ENCODE measurements at places on chromosomes 12 and 14.
A peak's percentile ranks its signal among the peaks of the same experiment; 100 is the strongest.

- DNase-seq: no peak
Observed at GRCh38 chr12:125267114-125267513, 201.9 kb downstream of the AACS start.

GRCh38 chr12:20436316-20436715, 68.0 kb downstream of the PDE3A start:
- DNase-seq: no peak

- DNase-seq: no peak
Observed at GRCh38 chr14:53035336-53036210, 84.7 kb upstream of the FERMT2 start.

- no peak for DNase-seq
Observed at GRCh38 chr12:18926188-18926587, 188.3 kb downstream of the CAPZA3 start.

GRCh38 chr12:95838125-95838524, 20.6 kb upstream of the SNRPF start:
- DNase-seq: no peak

DNA sequence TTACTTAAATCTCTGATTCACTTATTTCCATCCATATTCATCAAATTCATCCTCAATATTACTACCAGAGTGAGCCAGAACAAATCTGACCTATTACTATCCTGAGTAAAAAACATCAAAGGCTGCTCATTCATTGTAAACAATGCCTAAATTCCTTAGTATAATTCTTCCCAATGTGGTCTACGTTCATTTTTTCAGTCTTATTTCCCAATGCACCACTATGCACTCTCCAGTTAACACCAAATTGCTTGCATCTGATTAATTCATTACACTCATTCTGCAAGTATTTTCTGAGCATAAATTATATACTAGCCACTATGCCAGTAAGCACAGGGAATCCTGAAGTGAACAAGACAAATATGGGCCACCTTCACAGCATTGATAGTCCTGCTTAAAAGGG, 110.0 kb downstream of the EPS8 start:
- no peak for DNase-seq

- DNase-seq: no peak
Observed at GRCh38 chr14:76133103-76133502, 18.6 kb upstream of the GPATCH2L start.

GRCh38 chr14:43141636-43142191, 1365.4 kb downstream of the FSCB start:
- DNase-seq: no peak

DNA sequence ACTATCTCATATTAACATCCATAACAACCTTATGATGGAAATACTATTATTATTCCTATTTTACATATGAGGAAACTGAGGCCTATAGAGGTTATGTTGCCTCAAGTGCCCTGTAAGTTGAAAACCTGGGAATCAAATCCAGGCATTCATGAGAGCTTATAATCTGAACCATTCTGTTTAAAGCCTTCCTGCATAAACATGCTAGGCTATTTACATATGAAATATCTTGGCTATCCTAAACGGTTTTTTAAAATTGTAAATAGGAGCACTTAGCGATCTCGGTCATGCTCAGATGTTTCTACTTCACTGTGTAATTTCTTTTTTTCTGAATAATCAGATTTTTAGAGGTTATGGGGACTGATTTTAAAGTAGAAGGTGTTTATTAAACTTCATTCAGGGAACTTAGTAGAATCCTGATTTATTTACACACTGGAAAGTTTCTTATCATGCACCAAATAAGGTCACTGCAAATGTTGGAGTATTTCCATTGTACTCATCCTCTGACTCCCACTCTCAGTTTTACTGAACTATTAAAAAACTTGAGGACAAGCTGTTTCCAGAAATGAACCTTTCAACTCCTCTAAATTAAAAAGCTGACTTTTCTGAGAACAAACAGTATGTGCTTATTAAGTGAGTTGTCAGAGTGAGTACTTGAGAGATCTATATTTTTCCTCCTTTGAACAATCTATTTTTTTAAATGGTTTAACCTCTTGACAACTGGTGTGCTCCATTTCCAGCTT, 141.7 kb downstream of the PIK3C2G start:
- DNase-seq: no peak

- no peak for DNase-seq
Observed at GRCh38 chr12:107512391-107512790, 173.2 kb upstream of the PWP1 start.

DNA sequence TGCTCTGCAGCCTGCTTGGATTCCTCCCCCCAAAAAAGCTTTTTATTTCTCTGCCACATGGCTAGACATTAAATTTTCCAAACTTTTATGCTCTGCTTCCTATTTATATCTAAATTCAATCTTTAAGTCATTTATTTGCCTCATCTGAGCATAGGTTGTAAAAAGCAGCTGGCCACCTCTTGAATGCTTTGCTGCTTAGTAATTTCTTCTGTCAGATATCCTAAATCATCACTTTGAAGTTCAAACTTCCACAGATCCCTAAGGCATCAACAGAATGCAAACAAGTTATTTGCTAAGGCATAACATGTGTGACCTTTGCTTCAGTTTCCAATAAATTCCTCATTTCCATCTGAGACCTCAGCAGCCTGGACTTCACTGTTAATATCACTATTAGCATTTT, 209.6 kb downstream of the FSCB start:
- no peak for DNase-seq

DNA sequence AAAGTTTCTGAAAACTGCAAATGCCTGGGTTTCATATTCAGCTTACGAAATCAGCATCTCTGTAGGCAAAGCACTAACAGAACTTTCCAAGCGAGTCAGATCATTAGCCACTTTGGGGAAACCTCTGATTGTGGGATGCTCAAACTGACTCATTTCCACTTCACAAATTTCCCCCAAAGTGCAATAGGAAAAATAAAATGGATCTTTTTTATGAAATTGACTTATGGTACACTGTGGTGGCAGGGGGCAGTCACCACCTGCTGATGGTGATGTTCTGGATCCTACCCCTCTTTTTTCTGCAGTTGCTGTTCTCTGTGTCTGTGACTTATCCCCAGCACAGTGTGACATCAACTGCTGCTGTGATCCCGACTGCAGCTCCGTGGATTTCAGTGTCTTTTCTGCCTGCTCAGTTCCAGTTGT, 5.6 kb downstream of the TCTN1 start:
- no peak for DNase-seq

DNA sequence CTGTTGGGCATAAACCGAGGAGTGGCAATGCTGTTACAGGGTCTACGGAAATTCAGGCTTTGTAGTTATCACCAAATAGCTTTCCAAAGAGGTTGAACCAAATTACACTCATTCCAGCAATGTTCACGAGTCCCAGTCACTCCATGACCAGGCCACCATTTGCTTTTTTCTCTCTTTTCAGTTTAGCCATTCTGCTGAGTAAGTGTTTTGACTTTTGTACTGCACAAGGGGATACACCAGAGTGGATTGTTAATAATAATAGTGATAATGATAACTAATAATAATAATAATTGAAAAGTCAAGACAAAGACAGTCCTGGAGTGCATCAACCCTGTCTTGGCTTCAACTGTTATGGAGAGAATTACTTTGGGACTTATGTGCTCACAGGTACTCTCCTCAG, 343.5 kb downstream of the AACS start:
- DNase-seq: no peak

GRCh38 chr14:30355431-30355913, 203.5 kb upstream of the G2E3 start:
- DNase-seq: no peak

DNA sequence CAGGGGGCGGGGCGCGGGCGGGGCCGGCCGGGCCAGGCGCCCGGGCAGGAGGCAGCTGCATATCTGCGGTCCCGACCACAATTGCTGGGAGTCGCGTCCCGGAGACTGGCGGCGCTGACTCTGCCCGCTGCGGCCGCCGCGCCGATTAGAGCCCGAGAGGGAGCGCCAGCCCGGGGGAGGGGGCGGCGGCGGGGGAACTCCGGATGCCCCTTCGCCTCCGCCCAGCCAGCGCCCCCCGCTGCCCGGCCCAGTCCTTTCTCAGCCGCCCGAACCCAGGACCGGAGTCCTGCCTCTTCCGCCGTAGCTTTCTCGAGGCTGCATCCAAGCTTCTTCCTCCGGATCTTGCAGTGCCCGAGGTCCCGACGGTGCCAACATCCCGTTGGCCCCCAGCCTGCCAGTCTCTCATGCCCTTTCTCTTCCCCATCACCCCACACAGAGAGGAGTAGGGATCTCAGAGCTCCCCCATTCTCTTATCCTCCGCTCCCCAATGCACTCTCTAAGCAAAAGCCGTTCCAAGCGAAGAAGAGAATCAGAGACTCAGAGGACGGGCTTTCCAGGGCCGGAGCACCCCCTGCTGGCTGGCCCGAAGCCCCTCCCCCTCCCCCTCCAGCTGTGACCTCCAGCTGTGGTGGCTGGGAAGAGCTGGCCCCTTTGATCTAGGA, 8.8 kb upstream of the SP7 start:
- DNase-seq: peak; percentile 51

DNA sequence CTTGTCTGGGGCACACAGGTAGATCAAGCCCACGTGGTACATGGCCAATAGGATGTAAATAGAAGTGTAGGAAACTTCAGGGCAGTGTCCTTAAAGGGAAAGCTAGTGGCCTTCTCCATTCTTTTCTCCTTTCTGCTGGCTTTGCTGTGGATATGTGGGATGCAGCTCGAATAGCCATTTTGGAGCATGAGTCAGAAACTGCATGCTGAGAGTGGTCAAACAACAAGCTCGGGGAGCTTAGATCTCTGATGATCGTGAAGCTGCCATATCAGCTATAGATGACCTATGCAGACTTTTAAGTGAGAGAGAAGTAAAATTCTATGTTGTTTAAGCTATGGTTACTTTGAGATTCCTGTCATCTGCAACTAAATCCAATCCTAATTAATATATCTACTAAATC, 241.3 kb upstream of the DAAM1 start:
- no peak for DNase-seq

- no peak for DNase-seq
Observed at GRCh38 chr14:70018713-70019211, 139.5 kb downstream of the SMOC1 start.

Measured in NCI-H526 treated with DMSO at 0.1 percent for 48 hours (cell line).